ENCODE measurements at places on chromosomes 5 and 9.
A peak's percentile ranks its signal among the peaks of the same experiment; 100 is the strongest.

- no peak for DNase-seq
Measured at GRCh38 chr9:37540634-37541033, 35.5 kb downstream of the FBXO10 start.

GRCh38 chr5:90503596-90503995 is 25.8 kb downstream of the LYSMD3 start:
- no peak for DNase-seq

DNA sequence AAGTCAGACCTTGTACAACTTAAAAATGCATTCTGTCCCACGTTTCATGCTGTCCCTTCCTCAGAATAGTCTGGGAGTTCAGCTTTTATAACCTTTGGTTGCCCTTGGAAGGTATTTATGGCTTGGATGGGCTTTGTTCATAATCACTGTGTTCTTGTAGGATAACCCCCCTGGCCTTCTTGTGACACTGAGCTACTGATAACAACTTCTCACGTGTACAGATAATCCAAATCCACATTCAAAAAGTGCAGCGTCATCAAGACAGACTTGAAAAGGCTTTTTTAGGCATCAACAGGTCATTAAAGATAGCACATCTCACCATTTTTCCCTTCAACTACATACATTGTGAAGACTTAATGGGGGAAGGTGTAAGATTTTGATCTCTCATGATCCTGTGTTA is 42.0 kb downstream of the SLC1A3 start:
- DNase-seq: no peak

- DNase-seq: no peak
Measured at GRCh38 chr5:171979606-171980005, 26.8 kb downstream of the FBXW11 start.

DNA sequence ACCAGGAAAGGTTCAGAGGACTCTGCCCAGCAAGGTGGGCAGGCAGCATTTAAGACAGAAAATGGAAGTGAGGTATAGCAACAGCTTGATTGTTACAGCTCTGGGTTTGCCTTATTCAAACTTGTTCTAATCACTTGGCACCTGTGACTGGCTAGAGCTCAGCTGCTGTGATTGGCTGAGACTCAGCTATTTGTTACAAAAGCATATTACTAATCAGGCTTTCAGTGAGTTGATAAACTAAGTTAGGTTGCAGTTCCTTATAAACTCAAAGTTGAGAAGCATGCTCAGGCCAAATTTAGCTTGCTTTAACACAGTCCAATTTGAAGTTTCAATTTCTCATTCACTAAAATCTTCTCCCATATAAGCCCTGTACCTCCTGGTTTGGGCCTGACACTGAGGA is 56.3 kb downstream of the GDA start:
- DNase-seq: peak; percentile 15

GRCh38 chr5:112822456-112822855 is 38.6 kb upstream of the SRP19 start:
- no peak for DNase-seq

GRCh38 chr5:74341221-74341620 is 299.3 kb downstream of the ENC1 start:
- DNase-seq: no peak

DNA sequence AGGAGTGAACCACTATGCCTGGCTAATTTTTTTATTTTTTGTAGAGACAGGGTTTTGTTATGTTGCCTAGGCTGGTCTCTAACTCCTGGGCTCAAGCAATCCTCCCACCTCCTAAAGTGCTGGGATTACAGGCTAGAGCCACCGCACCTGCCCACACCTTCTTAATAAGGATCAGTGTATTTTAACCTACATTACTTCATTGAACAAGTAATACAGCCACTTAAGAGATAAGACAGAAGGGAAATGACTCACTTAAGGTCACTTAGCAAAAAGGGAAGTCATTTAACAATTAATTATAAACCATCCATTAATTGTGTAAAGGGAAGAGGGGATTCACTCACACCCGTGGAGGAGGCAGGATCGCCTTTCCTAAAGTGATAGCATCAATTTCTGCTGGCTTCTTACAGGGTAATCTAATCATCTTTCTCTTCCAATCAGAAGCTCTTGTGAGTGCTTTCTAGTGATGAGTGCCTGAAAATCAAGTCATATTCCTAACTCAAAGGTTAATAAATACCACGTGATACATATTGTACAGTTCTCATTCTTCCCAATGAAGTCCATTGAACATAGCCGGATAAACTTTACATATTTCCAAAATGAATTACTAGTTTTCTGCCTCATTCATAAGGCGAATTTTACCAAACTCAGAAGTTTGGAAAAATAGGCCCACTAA is 3.5 kb downstream of the FBXW11 start:
- DNase-seq: no peak

DNA sequence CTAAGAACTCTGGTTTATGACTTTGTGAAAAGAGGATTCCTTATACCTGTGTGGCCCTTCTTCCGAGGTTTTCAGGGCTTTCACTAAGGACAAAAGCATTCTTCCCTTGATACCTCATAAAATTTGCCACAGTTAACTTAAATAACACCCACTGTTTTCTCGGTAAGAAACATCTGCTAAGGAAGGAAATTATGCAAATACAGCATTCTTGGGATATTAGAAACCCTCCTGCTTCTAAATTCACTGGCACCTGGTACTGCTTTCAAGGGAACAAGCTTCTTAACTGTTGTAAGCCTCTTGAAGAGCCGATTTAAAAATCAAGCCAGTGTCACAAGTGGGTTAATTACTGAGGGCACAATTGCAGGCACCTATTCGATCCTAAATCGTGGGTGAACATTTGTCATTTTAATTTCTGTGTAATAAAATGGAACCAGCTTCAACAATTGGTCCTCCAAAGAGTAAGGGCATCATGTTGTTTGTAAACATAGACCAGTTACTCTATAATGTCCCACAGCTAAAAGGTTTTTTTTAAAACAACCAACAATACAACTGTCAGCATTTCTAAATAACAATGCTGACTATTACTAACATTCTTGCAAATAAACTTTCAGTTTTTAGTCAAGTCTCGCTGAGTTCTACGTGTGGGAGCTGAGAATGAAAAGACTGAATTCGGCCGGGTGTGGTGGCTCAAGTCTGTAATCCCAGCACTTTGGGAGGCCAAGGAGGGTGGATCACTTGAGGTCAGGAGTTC is 26.6 kb downstream of the AK3 start:
- no peak for DNase-seq

DNA sequence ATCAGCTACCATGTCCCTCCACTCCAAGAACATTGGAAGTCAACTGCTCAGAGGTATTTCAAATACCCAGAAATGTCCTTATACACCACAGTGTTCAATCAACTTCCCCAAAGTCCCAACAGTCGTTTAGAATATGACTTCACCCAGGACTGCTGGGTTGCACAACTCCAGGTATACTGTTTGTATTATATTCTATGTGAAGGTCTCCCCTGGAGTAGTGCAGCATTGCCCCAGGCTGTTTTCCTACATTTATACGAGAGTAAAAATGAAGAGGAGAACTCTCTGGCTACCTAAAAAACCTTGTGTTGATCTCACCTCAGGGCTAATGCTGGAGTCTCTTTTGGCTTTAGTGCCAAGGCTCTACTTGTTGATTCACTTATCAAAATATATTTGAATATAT is 183.6 kb upstream of the MAP3K1 start:
- DNase-seq: no peak

GRCh38 chr9:135611142-135611874 is 28.0 kb downstream of the GLT6D1 start:
- DNase-seq: no peak

DNA sequence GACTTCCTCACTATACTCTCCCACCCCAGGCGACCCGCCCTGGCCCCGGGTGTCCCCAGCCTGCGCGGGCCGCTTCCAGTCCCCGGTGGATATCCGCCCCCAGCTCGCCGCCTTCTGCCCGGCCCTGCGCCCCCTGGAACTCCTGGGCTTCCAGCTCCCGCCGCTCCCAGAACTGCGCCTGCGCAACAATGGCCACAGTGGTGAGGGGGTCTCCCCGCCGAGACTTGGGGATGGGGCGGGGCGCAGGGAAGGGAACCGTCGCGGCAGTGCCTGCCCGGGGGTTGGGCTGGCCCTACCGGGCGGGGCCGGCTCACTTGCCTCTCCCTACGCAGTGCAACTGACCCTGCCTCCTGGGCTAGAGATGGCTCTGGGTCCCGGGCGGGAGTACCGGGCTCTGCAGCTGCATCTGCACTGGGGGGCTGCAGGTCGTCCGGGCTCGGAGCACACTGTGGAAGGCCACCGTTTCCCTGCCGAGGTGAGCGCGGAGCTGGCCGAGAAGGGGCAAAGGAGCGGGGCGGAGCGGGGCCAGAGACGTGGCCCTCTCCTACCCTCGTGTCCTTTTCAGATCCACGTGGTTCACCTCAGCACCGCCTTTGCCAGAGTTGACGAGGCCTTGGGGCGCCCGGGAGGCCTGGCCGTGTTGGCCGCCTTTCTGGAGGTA is 2.1 kb downstream of the CA9 start:
- no peak for DNase-seq

GRCh38 chr5:57302643-57303042 is 128.8 kb downstream of the GPBP1 start:
- no peak for DNase-seq

DNA sequence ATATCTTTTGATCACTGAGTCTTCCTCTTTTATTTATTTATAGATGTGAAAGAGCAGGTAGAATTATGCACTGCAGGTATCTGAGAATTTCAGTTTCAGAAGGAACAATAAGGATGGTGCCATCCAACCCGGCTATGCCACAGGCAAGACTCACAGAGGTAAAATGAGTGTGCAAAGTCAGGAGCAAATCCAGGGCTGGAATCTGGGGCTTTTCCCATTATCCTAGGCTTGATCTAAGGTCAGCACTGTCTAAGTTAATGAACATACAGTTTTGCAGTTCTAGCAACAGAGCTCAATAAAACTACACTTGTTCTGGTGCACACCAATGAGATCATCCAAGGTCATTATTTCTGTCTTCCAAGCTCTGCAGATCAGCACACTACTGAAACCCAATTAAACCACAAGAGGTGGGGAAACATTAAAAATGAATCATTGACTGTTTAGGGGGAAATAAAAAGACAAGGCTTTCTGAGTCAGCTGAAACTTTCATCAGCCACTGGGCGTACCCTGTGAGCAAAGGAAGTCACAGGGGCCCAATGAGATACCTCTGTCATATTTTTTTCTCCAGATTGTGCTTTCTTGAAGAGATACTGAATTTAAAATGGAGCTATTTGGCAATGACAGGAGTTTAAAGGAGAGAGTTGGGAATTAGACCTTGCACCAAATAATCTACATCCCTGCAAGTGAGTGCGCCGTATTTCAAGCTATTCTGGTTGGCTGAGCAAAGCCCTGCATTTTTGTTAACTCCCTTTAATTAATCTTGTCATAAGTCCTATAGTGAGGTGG is 662.2 kb upstream of the ZNF608 start:
- DNase-seq: no peak

- DNase-seq: no peak
Measured at GRCh38 chr5:68002836-68003235, 212.7 kb upstream of the PIK3R1 start.

- no peak for DNase-seq
Measured at GRCh38 chr5:154298065-154298464, 107.5 kb downstream of the GALNT10 start.

- no peak for DNase-seq
Measured at GRCh38 chr9:70789086-70789485, 332.3 kb downstream of the TRPM3 start.

DNA sequence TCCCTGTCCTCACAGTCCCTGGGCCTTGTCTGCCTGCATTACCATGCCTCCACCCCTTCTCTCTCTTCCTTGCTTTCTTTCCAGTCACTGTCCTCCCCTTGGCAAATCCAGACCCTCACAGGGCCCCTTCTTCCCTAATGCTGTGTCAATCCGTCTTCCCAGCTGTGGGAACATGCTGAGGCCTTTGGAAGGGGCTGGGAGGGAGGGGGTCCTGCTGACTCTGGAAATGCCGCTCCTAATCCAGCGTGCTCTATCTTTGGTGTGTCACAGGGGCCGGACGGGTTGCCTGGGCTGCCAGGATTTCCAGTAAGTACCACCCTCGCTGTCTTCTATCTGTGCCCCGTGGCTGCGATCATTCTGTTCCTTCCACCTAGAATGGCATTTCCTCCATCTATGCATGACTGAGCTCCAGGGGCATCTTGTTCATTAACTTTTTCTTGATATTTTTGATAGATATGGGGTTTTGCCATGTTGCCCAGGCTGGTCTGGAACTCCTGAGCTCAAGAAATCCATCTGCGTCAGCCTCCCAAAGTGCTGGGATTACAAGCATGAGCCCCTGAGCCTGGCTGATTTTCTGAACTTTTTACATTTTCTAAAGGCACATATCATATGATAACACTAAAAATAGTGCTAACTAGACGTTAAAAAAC is 64.5 kb upstream of the TGFBR1 start:
- no peak for DNase-seq

- DNase-seq: no peak
Measured at GRCh38 chr9:116095403-116095802, 58.2 kb upstream of the PAPPA start.

- no peak for DNase-seq
Measured at GRCh38 chr9:7980691-7981289, 181.2 kb upstream of the DMAC1 start.

GRCh38 chr5:138370537-138370936 is 18.1 kb downstream of the KDM3B start:
- DNase-seq: no peak

GRCh38 chr9:94718936-94719335 is 7.6 kb upstream of the AOPEP start:
- DNase-seq: no peak

DNA sequence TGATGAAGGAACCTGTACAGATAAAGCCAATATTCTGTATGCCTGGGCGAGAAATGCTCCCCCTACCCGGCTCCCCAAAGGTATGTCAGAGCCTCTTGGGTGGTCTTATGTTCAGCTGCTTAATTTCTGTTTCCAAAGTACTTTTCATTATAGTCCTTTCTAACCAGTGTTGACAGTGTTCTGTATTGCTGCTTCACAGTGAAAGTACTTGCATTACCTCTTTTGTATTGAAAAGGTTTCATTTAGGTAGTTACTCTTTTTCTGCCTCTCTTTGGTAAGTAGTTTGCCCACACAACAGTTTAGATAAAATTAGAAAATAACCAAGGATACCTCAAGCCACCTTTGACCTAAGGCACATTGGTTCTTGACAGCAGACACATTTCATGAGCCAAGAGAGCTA is 169.9 kb downstream of the PAM start:
- DNase-seq: no peak

DNA sequence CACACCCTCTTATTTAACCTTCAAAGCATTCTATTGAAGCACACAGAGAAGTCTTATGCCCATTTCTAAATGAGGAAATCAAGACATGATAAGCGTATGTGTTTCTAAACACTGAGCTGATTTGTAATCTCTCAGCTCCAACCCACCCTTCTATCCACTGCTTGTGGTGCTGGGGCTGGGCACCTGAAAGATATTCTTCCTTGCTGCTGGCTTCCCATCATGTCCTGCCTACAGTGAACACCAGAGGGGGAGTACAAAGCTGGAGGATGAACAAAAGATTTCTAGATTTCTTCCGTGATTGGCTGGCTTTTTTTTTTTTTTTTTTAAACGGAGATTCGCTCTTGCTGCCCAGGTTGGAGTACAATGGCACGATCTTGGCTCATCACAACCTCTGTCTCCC is 14.4 kb downstream of the ACTL7A start:
- no peak for DNase-seq

GRCh38 chr9:117169089-117169621 is 245.7 kb downstream of the ASTN2 start:
- no peak for DNase-seq

GRCh38 chr5:175751369-175751768 is 93.5 kb downstream of the HRH2 start:
- DNase-seq: no peak
